Thyroid gland (tissue), 4 donors: ENCODE measurements at places on chromosomes 13 and 19. TPM values are rescaled to one million over a fixed set of nuclear protein-coding genes. Genes with fewer than 3 reads are reported as not detected.

Gene CERS1
- 0.24 TPM for total RNA-seq

DNA sequence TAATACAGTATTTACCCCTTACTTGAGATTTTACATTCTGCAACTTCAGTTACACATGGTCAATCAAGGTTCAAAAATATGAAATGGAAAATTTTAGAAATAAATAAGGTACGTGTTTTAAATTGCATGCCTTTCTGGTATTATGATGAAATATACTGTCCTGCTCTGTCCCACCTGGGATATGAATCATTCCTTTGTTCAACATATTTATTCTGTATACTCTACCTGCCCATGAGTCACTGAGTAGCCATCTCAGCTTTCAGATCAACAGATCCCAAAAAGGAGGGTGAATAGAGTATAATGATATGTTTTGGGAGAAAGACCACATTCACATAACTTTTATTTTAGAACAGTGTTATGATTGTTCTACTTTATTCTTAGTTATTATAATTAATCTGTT lies 37.8 kb downstream of the STOML3 start:
- DNase-seq = no peak

- peak; percentile 24 for DNase-seq
Observed at GRCh38 chr19:5828661-5829566, 10.6 kb downstream of the FUT6 start.

GRCh38 chr19:19747357-19748220 lies 14.7 kb upstream of the ZNF14 start:
- no peak for DNase-seq
